Inflammatory macrophage (primary cell): ENCODE measurements at places on chromosomes 5 and 9.

DNA sequence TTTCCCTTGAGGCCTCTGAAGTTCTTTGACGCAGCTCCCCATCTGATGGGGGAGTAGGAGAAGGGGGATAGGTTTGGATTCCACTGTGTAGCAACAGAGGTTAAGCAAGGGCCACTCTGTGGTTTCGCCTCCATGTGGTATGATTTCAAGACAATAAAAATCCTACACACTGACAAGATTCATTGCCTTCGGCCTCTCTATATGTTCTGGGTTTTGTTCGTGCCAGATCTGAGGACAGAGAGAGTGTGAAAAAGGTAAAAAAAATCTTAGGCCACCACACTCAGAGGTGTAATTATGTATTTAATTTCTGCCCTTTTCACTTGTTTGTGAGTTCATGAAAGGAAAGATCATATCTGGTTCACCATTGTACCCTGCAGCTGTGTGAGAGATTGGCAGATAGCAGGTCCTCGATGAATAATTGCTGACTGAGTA is 715.2 kb upstream of the ZNF608 start:
- DNase-seq: no peak

GRCh38 chr9:128438343-128439109 is 17.3 kb upstream of the ODF2 start:
- peak; percentile 86 for DNase-seq

DNA sequence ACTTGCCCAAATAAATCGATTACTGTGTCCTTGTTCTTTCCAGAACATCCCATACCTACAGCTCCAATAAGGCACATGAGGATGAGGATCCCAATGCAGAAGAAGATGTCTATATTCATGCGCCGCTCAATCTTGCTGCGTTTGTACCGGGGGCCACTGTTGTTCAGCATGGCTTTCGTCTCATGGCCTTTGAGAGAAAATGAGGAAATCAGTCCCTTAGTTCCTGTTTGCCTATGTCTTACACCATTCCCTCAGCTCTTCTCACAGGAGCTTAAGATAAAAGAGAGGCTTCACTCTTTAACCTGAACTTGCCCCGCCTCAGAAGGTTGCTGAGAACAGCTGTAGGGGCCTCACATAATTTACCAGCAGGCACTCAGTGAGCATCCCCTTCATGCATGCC is 211.6 kb downstream of the ATP10B start:
- peak; percentile 54 for DNase-seq

DNA sequence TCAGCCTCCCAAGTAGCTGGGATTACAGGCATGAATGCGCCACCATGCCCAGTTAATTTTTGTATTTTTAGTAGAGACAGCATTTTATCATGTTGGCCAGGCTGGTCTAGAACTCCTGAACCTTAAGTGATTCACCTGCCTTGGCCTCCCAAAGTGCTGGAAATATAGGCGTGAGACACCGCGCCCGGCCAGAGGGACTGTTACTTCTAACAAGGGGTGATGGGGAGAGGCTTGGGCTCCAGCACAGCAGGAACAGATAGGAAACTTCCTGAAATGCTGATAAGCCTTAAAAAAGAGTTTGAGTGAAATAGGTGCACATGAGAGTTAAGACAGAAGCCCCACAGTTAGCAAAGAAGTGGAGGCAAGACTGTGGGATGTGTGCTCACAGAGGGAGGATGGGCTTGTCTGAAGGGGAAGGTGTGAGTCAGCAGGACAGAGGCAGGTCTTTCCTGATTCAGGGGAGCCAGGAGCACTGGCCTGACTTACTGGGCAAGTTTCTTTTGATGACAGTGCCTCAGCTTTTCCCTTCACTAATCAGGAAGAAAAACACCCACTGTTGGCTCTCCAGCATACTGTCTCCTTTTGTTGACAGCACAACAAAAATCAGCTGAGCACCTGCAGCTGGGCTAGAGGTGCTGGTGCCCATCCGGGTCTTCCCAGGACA is 68.4 kb downstream of the RAD23B start:
- no peak for DNase-seq

GRCh38 chr5:87099968-87100367 is 167.7 kb upstream of the RASA1 start:
- no peak for DNase-seq

- DNase-seq: no peak
Measured at GRCh38 chr5:154388842-154389241, 57.0 kb upstream of the SAP30L start.
